ENCODE measurements at places on chromosomes 3 and 15.

DNA sequence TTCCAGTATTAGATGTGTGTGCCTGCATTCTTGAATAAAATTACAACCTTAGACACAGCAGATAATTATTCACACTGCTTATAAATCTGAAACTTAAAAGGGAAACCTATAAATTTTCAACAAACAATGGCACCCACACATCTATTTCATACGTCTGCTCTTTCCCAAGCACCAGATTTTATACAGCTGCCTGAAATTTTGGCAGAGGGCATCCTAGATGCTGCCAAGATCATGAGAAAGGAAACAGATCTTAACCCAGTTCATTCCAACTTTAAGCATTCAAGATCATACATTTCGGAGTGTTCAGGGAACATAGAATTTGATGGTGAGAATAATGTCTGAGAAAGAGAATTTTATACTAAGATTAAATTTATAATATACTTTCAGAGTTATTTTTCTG, 53.1 kb downstream of the CLDN1 start:
- no peak for DNase-seq

DNA sequence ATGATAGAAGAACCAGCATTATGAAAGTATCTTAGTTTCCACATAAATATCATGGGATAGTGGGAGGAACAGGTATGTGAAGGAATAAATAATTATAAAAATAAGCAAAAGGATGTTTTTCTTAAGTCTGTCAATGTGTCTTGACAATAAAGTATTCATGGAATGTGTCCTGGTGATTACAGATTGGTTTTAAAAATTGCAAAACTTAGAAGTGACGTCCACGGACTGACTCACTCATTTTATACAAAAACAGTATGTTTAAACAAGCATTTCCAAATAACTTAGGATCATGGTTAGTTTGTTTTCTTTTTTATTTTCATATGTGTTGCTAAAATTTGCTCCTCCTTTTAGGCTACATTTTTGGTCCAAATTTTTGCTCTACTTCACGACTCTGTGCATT, 687.0 kb upstream of the NECTIN3 start:
- no peak for DNase-seq

DNA sequence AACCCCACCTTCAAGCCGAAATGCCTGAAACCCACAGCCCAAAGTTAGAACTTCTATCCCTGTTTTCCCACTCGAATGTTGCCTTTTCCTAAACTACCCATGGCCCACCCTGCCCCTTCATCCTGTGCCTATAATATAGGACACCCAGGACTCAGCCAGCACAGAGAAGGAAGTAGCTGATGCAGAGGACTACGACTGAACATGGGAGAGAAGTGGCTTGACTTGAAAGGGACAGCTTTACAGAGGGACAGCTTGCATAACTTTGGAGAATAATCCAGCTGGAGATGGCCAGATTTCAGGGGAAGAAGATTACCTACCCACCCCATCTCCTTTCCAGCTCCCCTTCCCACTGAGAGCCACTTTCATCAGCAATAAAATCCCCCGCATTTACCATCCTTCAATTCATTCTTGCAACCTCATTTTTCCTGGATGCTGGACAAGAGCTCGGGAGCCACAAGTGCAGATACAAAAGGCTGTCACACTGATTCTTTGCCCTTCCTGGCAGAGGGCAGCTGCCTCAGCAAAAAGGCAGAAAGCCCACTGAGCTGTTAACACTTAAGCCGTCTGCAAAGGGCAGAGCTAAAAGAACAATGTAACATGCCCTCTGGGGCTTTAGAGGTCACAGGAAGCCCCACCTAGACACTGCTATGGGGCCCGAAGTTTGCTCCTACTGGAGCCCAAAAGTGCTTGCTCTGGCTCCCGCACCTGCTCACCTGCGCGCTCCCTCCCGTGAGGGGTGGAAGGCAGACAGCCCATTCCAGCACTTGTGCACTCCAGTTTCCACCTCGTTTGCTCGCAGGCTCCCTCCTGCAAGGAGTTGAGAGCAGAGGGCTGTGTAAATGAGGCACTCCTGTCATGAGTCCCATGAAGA, 224.0 kb downstream of the TBC1D5 start:
- no peak for DNase-seq

DNA sequence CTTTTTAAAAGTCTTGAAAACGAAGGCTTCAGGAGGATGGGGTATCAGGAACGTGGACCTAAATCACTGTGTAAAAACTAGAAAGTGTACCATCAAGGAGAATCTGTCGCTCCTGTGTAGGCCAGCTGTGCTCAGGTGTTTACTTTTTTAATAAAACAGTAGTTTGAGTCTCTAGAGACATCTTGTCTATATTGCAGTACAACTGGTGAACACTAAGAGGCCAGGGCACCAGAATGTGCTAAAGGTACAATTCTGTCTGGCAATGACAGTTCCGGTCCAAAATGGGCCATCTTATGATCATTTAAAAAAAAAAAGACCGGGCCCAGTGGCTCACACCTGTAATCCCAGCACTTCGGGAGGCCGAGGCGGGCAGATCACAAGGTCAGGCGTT, 61.8 kb upstream of the MCF2L2 start:
- no peak for DNase-seq

- DNase-seq: no peak
Measured at GRCh38 chr3:31532587-31533168, at the start of gene STT3B. Gene STT3B (plus strand): TSS chr3:31532925. CDS start chr3:31532999, 74 bp downstream.

DNA sequence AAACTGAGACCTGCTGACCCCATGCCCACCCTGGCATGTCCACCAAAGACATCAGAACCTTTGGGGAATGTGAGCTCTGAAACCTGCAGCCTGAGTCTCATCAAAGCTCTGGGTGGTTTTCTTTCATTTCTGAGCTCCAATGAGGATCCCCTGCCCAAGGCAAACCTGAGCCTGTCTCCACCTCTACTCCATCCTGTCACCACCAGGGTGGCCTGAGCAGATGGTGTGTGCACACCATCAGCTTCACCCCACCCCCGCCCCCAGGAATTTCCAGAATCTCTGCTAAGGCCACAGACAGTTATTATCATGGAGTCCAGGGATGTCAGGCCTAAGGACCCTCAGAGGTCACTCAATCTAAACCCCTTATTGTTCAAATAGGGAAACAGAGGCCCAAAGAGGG, 1.3 kb downstream of the XIRP1 start:
- no peak for DNase-seq

DNA sequence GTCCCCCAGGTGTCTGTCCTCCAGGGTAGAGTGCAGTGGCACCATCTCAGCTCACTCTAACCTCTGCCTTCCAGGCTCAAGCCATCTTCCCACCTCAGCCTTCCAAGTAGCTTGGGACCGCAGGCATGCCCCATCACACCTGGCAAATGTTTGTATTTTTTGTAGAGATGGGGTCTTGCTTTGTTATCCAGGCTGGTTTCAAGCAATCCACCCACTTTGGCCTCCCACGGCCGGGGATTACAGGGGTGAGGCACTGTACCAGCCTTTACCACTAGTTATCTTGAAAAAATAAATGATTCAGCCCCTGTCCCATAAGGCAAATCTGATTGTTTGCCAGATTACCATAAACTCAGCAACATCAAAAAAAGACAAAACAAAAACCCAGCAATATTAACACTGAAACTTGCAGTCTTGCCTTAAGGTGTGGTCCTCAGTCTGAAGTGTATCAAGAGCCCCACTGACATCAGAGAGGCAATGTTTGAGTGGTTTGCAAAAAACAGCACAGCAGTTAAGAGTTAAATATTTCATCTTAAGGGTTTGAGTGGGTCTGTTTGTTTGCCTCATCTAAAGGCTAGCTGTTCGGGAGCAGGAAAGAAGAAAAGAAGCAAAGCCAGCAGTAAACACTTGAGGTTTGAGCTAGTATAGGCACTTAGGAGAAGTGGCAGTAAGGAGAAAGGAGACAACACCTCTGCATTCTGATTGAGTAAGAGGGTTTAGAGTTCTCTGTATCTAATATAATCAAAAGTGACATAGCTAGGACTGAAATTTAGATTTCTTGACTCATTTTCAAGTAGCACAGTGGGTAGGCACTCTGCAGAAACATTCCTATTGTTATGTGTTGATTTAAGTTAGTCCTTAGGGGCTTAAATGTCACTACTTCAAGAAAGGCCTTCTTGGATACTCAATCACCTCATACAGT, 26.3 kb upstream of the EDEM1 start:
- DNase-seq: no peak

GRCh38 chr3:188133646-188134045, 20.3 kb upstream of the LPP start:
- DNase-seq: no peak

DNA sequence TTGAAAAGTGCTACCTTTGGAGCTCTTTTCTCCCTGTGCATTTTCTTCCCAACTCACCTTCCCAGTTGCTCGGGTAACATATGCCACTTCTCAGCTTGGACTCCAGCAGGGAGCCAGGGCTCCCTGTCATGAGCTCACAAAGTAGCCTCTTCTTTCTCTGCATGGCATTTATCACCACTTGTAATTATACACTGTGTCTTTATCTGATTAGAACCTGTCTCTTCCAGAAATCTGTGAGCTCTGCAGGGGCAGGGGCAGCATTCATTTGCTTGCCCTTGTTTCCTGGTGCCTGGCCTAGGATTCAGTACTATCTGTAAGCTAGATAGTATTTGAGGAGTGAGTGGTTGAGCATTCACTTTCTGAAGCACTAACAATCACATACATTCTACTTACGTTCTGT, 100.9 kb downstream of the CLSTN2 start:
- no peak for DNase-seq

DNA sequence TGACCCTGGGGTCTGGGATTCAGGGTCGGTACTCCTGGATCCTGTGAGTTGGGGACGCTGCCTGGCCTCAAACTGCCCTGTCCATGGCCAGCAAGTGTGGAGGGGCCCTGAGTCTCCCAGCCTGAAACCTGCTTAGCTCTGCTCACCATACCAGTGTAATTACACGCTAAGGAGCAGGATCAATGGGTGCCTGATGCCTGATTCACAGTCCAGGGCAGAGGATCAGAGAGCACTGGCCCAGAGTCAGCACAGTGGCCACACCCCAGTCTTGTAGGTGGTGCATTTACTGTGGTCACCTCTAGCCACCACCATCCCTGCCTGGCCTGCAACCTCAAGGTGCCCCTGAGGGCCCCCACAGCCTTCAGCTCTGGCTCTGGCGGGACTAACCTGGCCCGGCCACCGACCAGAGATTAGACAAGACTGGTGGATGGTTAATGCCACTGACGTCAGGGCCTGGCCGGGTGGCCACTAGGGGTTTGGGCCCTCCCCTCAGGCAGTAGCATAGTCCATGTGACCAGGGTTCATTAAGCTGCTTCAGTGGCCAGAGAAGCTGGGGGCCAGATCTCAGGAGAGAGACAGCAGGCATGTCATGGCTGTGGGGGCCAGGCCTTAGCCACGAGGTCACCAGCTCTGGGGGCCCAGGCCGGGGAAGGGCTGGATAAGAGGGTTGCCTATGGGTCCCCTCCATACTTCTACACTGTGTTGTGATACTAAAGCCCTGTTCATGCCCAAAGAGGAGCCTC, 3.3 kb upstream of the SLC38A3 start:
- DNase-seq: no peak

- no peak for DNase-seq
Measured at GRCh38 chr15:41900526-41901380, 6.9 kb upstream of the SPTBN5 start.

GRCh38 chr3:41158947-41159346, 40.4 kb upstream of the CTNNB1 start:
- DNase-seq: no peak

DNA sequence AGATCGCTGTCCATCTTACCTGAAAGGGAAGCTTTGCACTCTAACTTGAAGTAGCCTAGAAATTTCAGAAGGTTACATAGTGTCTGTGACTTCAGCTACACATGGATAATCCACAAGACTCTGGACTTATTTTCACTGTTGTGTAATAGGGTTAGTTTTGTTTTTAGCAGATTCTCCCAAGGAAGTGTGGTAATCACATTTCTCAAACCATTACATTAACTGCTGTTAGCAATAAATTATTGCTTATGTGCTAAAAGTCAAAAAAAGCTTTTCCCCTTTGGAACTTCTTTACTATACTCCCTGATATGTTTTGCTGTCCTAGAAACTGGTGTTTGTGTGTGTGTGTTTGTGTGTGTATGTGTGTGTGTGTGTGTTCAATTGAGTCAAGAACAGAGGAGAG, 351.8 kb upstream of the TPRG1 start:
- DNase-seq: no peak

DNA sequence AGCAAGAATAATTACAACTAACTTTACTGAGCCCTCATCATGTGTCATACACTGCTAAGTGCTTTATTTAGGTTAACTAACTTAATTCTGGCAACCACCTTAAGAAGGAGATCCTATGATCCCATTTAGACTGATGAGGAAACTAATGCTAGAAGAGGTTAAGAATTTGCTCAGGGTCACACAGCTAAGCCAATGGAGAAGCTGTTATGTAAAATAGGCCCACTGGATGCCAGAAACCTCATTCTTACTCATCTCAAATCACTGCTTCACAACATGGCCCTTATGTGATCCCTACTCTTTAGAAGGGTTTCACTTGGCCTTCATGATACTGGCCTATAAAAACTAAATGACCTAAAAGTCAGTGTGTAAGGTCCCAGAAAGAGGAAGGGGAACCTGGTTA, 41.2 kb downstream of the IMPG2 start:
- DNase-seq: no peak

- no peak for DNase-seq
Measured at GRCh38 chr15:58490888-58491473, 59.2 kb downstream of the LIPC start.

GRCh38 chr3:100518983-100519382, 26.6 kb downstream of the TMEM45A start:
- no peak for DNase-seq

GRCh38 chr3:125266971-125267370, 54.4 kb upstream of the SLC12A8 start:
- no peak for DNase-seq

DNA sequence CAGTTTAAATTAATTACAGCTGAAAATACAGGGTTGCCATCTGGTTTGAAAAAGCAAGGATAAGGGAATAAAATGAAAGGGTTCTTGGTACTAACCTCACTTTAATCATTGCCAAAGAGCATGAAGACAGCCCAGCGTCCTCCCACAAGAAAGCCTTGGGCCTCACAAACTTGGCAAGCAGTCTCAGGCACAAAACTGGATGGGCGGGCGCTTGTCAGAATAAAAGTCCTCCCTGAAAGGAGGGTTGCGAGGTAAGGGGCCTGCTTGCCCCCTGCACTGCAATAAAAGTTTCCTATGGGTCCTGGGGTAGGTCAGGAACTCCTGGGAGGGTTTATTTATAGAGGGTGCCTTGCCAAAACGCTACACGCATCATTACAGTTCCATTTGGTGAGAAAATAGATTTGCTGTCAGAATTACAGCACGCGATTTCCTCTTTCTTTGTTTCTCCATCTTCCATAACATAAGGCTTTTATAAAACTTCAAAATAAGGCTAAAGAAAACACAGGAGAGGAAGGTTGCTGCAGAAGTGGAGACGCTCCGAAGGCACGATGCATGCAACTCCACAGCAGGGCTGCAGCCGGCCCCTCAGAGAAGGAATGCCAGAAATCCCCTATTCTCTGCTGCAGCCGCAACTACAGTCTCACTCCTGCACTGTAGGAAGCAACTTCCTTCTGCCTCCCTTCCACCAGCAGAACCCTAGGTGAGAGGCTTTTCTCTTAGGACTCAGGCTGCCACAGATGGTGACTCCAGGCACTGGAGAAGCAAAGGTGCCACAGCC, 61.3 kb downstream of the VGLL4 start:
- DNase-seq: no peak

- no peak for DNase-seq
Measured at GRCh38 chr15:85284497-85284896, 95.9 kb upstream of the AKAP13 start.

Measured in left renal cortex interstitium (tissue), 4 donors.